Epithelial cell of proximal tubule (primary cell): ENCODE measurements at places on chromosomes 4 and X. TPM values are rescaled to one million over a fixed set of nuclear protein-coding genes. Genes with fewer than 3 reads are reported as not detected.

DNA sequence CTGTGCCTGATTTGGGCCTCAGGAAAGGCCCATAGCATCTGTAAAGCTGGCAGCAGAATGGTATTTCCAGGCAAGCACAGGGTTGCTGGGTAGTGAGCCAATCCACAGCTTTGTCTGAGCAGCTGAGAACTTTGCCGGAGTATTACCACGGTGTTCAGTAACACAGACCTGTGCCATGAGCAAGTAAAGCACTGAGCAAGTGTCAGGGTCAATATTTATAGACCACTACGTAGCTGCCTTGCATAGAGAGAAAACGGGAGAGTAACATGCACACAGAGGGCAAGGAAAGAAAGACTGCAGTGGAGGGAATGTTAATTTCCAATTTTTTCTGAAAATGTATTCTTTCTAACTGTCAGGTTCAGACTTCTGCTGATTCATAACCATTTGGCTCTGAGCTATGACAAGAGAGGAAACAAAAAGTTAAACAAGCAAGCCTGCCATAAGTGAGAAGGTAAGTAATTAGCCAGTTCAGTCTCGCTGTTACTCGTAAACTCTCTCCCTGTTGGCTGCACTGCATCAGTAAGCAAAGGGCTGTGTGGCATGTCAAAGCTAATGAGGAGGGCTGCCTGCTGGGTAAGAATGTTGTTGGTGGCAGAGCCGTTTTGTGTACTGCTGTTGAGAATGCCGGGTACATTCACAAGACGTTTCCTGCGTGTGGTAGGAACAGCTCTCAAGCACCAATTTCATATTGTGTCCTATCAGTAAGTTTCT is 238.1 kb downstream of the BMPR1B start:
- peak; percentile 31 for DNase-seq

GRCh38 chr4:54238389-54238788 is 9.3 kb downstream of the PDGFRA start:
- DNase-seq, result no peak

DNA sequence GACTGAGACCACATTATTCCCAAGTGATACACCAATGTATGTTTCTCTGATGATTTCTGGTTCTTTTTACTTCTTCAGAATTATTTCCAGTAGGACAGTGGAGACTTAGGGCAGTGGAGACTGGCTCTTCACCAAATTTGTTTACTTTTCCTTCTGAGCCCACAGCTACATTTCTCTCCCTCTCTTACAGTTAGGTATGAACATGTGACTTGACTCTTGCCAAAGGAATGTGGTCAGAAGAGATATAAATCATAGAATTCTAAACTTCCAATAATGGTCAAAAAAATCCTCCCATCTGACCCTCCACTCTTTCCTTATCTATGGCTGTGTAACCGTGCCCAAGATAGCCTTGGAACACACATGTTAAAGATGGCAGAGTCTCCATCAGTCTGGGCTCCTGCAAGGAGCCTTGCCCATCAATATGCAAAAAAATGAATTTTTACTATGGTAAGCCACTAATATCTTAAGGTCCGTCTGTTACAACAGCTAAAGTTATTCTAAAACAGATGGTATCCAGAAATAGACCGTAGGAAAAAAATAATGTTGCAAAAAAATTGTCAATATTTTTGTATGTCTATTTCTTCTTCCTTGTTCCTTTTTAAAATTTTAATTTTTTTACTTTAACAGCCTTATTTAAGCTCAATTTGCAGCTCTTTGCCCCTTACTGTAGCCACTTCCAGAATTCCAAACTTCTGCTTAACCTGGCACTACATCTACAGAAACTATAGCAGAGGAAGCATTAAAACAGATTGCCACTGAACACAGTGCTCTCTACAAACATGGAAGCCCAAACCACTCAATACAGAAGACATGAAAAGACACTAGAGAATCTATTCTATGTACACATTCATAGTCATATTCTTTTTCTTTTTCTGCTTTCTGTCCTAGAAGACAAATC is 260.7 kb downstream of the COL25A1 start:
- no peak for DNase-seq

- no peak for DNase-seq
Measured at GRCh38 chrX:73213734-73214425, 771 bp downstream of the NAP1L2 start.

DNA sequence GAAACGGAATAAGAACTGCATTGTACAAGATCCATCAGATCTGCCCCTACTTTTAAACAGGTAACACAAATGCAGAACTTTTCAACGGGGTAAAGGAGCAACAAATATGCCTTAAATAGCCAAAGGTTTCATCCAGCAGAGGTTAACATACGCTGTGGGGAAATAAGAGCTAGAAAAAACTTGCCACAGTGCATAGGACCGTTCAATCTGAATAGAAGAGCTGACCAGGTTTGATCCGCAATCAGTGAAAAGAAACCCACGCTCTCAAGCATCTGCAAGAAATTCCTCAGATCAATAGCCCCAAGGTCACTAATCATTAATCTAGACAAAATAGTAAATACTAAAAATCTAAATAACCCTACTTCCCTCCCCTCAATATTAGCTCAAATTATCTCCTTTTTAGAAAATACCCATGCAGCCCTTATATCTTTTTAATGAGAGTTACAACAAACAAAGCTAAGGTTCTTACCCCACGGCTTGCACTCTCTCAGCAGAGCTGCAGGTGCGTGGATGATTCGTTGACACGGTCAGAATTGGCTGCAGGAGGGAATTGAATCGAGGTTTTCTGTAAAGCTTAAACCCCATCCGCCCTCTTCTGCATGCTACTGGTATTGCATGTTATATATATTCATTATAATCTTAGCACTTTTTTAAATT is at the start of gene TLR10:
TSS of gene TLR10 (minus strand) at position 539 of the 657 bp plus-strand sequence. CDS start 7,400 bp downstream, outside the sequence.
- DNase-seq, result no peak

- no peak for DNase-seq
Measured at GRCh38 chr4:23932186-23932585, 42.3 kb upstream of the PPARGC1A start.

- no peak for DNase-seq
Measured at GRCh38 chrX:49064735-49065134, 5.9 kb downstream of the CCDC120 start.

GRCh38 chrX:8916697-8917096 is 115.5 kb upstream of the FAM9A start:
- no peak for DNase-seq

- DNase-seq, result no peak
Measured at GRCh38 chrX:74421740-74422352, 553 bp downstream of the SLC16A2 start.

DNA sequence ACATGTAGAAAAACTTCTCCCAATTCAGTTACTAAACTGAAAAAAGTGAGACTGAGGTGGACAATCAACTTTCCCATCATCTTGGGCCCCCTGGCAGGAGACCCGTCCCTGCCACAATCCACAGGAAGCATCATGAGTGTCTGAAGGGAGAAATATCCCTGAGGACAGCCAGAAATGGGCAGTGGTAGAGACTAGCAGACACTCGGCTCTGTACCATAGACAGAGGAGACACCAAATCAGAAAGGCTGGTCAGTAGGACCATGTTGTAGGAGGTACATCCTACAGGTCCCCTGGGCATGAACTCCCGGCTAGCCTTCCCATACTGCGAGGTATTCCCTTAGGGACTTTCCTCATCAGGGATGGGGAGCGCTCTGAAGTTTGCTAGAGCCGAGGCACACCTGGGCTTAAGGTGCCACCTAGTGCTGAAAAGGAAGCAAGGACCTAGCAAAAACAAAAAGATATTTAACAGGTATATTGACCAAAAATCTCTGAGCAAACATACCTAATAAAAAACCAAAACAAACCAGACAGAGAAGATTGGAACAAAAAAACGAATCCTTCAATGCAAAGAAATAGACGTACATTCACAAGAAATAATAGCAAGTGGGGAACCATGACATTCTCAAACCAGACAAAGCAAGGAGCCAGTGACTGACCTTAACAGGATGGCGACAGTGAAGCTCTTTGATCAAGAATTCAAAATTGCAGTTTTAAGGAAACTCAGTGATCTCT is 55.6 kb downstream of the HAUS3 start:
- DNase-seq, result no peak

GRCh38 chr4:176781739-176782100 is 11.0 kb downstream of the VEGFC start:
- no peak for DNase-seq

- peak; percentile 18 for DNase-seq
Measured at GRCh38 chr4:147247579-147247978, 233.3 kb upstream of the EDNRA start.

- DNase-seq, result no peak
Measured at GRCh38 chr4:113637363-113637762, 124.2 kb downstream of the CAMK2D start.

- no peak for DNase-seq
Measured at GRCh38 chr4:79917246-79917645, 155.8 kb downstream of the ANTXR2 start.

DNA sequence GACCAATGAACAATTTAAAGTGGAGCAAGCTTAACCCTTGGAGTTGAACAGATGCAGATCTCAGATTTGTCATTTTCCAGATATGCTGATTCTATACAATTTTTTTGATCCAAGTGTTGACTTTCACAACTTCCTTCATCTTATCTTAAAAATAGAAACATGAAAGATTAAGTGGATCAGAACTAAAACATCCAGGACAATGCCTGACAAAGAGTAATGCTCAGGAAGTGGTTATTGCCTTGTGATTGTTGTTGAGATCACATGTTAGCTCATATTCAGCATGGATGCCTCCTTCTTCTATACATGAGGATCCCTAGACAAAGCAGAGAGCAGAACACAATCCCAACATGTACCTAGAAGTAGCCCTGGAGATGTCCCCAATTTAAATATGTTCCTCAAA is 160.9 kb downstream of the PPARGC1A start:
- DNase-seq, result no peak

- no peak for DNase-seq
Measured at GRCh38 chrX:22889819-22890218, 109.9 kb upstream of the DDX53 start.

DNA sequence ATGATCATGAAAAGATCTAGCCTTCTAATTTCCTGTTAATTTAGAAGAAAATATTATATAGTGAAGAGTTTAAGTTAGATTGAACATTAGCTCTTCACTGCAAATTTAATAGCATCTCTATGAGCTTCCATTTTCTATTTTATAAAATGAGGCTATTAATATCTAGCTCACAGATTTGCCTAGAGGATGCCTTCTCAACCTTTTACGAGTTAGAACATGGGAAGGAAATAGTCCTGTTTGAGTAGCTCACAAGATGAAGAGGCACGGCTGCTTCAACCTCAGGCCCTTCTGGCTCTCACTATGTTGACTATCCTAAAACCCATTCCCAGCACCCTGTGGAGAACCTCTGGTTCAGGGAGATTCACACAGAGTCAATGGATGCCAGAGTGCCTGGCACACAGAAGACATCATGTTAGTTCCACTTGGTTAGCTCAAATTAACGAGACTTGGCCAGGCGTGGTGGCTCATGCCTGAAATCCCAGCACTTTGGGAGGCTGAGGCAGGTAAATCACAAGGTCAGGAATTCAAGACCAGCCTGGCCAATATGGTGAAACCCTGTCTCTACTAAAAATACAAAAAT is 97.9 kb upstream of the GUCY1A1 start:
- DNase-seq, result no peak

- no peak for DNase-seq
Measured at GRCh38 chr4:29199485-29199884, 1520.7 kb upstream of the PCDH7 start.

DNA sequence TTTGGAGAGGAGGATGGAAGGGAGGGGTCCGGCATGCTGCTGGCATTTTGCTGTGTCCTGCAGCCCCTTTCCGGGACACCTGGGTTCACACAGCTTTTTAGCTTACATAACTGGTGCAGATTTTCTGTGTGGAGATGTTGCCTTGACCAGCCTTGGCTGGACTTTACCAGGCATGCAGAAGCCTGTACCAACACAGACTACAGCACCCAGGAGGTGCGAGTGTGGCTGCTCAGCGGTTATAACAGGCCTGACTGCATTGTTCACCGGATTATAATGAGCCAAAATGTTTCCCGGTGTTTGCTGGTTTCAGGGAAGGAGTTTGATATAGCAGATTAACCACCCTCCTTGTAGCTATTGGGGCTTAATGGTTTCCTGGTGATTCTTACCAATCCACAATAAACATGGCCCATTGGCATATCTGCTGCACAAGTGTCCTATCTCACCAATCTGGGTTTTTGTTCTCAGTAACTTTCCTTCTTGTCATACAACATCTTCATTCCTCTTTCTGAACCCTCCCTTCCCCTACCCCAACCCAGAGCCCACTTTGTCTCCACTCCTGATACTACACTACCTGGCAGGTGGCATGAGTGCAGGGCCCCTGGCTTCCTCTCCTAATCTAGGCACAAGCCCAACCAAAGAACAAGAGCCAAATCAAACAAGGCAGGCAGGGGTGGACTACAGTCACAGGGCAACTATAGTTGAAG is 3.9 kb downstream of the RPL10 start:
- DNase-seq, result no peak

- DNase-seq, result no peak
Measured at GRCh38 chrX:8413279-8413678, 51.4 kb upstream of the VCX3B start.

DNA sequence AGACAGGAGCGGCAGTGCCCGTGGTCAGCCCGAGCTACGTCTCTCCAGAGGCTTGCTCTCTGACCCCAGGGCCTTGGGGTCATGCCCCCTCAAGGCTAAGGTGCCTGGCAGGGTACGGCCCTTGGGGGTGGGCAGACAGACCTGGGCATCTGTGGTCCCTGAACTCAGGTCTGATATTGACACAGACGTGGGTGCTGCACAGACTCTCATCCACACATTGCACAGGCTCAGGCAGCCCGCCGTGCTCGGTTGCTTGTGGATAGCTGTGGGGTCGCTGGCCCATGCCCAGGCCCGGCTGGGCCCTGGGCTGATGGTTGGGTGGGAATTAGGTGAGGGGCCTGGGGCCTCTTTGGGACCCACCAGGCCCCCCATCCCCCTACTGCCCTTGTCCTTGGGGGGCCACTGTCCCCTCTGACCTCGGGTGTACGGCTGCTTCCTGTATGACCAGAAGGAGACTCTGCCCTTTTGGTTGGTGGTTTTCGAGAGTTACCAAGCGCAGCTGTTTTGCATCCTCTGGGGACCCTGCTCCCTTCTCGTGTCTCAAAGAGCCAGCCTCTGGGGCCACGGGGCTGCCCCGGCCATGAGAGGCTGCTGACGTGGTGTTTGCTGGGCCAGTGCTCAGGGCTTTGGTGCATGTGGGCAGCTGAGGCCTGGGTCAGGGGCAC is 10.1 kb downstream of the FGFRL1 start:
- DNase-seq, result no peak

DNA sequence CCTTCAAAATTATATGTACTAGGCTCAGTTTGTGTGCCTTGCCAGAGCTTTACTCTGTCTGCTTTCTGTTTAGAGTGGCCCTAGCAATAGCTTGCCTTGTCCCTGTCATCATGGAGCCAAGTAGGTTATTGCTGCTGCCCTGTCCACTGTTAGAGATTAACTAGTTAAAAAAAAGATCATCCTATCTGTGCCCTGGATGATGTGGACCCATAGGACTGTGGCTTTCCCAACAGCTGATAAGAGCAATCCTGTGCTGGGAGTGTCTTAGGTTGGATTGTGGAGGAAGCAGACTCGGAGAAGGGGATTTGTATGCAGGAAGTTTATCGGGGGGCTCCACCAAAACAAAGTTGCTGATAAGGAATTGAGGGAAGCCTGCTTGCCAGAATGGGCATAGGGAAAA is 23.8 kb downstream of the PPP1R2C start:
- DNase-seq, result no peak

Gene ZDHHC15
- total RNA-seq, result 0.29 and 1.1 TPM in 2 replicates

Gene WAS
- 0.29 TPM in 1 of 2 replicates, not detected in the other for total RNA-seq

Gene NIPAL1
- 3.9 and 8.7 TPM in 2 replicates for total RNA-seq

Gene TMEM144
- 2.9 and 3.5 TPM in 2 replicates for total RNA-seq

Gene AADAT
- 12.5 and 17.4 TPM in 2 replicates for total RNA-seq

Gene MAP3K15
- total RNA-seq, result 1.7 and 6.1 TPM in 2 replicates

Gene NDNF
- 0.43 and 0.46 TPM in 2 replicates for total RNA-seq
